ENCODE measurements at places on chromosomes 4 and X. TPM values are rescaled to one million over a fixed set of nuclear protein-coding genes. Genes with fewer than 3 reads are reported as not detected.

P2RY8 gene
- polyA plus RNA-seq, result 0.24 TPM

OCIAD2 gene
- 40.2 TPM for polyA plus RNA-seq

GABRB1 gene
- not detected for polyA plus RNA-seq

CSAG1 gene
- not detected for polyA plus RNA-seq

GPR143 gene
- polyA plus RNA-seq, result 2.2 TPM

TIGD4 gene
- polyA plus RNA-seq, result 0.05 TPM

CENPVL3 gene
- polyA plus RNA-seq, result not detected

FGD1 gene
- 4.9 TPM for polyA plus RNA-seq

SMIM10 gene
- 2.3 TPM for polyA plus RNA-seq

CORIN gene
- polyA plus RNA-seq, result 0.09 TPM

DCAF8L2 gene
- not detected for polyA plus RNA-seq
